ENCODE measurements at places on chromosomes 12 and 14. TPM values are rescaled to one million over a fixed set of nuclear protein-coding genes. Genes with fewer than 3 reads are reported as not detected.

The SNRPF gene
- total RNA-seq, result 7.7 TPM

The DDN gene
- under 0.01 TPM for total RNA-seq

The CIDEB gene
- total RNA-seq, result 1.3 TPM

The GLIPR1L2 gene
- 0.43 TPM for total RNA-seq

The CEBPE gene
- total RNA-seq, result not detected

Data from fibroblast of villous mesenchyme (primary cell).